ENCODE measurements at places on chromosomes 16 and 17.

DNA sequence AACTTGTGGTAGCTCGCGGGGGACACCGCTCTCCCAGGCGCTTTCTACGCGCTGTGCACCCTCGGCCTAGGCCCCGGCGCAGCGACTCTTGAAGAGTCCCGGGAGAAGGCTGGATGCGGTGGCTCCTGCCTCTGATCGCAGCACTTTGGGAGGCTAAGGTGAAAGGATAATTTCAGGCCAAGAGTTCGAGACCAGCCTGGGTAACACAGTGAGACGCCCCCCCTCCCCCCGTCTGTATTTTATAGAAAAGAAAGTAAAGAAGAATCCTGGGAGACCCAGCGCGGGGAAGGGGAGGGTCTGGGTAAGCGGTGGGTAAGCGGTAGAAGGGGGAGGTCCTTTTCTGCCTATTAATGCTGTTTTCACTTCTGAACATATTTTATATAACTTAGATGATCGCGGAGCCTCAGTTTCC lies 486 bp upstream of the PLLP start:
- DNase-seq = no peak

DNA sequence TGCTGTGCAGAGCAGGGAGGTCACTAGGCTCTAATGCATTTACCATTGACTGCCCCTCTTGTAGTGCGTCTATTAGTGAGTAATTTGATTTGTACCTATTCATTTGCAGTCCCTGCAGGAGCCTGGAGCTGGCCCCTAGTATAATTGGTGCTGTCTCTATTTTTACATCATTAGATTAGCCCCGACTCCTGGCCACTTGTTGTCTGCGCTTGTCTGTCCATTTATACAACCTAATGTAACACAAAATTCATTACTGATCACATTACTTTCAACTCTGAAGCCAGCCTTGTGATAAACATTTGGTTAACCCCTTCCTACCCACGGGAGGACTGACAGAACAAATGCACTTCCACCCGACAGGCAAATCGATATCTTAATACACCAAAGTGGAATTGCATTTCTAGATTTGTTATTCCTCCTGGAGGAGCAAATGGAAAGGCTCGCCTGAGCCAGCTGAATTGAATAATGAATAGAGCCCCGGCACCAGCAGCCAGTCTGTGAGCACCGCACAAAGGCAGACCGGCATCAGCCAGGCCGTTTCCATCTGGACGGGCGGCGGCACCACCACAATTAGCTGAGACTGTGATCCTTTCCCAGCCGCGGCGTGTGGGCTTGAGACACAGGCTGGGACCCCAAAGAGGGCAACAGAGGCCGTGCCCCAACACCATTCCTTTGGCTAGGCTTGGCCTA lies 18.7 kb upstream of the TBX2 start:
- no peak for DNase-seq

DNA sequence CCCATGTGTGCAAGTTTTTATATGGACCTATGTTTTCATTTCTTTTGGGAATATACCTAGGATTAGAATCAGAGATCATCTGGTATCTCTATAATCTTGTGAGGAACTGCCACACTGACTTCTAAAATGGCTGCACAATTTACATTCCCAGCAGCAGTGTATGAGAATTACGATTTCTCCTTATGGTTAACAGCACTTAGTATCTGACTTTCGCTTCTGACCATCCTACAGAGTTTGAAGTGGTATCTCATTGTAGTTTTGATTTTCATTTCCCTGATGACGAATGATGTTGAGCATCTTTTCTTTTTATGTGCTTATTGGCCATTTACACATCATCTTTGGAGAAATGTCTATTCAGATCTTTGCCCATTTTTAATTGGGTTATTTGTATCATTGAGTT lies 10.0 kb downstream of the C16orf96 start:
- peak; percentile 21 for DNase-seq

GRCh38 chr16:69115837-69116236 lies 10.4 kb downstream of the HAS3 start:
- no peak for DNase-seq

GRCh38 chr16:19102187-19102872 lies 11.4 kb upstream of the ITPRIPL2 start:
- DNase-seq = no peak

- DNase-seq = no peak
Observed at GRCh38 chr16:66007717-66008116, 358.8 kb upstream of the CDH5 start.

GRCh38 chr16:51155199-51155607 lies 4.1 kb upstream of the SALL1 start:
- no peak for DNase-seq

- no peak for DNase-seq
Observed at GRCh38 chr16:27844826-27845225, 218.7 kb downstream of the GSG1L start.

- DNase-seq = no peak
Observed at GRCh38 chr16:79263425-79263824, 337.1 kb downstream of the MAF start.

DNA sequence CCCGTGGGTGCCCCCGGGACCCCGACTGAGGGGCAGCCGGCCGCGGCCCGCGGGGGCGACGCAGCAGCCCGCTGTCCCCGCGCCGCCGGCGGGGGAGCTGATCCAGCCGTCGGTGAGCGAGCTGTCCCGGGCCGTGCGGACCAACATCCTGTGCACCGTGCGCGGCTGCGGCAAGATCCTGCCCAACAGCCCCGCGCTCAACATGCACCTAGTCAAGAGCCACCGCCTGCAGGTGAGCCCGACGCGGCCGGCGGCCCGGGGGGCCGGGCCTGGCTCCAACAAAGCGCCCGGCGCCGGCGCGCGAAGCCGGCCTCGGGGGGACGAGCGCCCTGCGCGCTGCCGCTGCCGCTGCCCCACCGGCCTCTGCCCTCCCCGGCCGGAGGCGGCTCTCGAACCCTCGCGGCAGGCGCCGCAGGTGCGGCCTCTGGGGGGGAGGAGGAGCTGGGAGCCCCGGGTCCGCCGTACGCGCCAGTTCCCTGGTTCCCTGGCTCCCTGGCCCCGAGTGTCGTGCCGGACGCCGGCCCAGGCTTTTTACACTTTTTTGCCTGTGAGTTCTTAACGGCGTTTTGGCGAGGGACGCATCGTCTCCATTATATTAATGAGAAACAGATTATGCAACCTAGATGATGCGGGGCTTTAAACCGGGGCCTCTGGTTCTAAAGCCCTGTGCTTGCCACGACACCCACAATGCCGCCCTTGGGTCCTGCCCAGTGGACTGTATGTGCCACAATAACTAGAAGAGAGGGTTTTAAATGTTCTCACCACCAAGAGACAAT lies 521 bp downstream of the ATMIN start:
- DNase-seq = no peak

DNA sequence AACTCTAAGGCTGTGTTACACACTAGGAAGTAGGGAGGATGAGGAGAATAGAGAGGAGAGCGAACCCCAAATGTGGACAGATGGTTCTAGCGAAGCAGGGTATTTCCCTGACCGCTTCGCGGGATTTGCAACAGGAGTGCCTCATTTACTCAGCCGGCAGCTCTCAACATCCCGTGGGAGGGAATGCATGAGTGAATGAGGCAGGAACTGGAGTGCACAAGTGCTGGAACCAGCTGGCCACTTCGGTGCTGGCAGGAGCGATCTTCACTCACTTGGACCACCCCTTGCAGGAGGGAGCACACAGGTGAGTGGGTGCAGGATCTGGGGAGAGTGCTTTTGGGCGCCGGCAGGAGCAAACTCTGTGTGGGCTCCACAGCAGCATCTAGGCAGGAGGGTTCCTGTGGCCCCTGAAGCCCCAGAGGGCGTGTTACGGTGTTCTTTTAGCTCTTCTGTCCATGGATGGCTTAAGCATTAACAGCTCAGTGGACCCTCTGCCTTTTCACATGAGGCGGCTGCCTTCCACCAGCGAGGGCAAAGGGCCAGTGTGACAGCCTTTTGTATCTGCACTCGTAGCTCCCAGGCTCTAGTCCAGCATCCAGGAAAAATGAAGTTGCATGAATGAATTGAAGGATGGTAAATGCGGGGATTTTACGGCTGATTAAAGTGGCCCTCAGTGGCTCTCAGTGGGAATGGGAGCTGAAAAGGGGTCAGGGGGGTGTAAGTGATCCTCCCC lies 17.4 kb upstream of the ZNHIT3 start:
- DNase-seq = no peak

DNA sequence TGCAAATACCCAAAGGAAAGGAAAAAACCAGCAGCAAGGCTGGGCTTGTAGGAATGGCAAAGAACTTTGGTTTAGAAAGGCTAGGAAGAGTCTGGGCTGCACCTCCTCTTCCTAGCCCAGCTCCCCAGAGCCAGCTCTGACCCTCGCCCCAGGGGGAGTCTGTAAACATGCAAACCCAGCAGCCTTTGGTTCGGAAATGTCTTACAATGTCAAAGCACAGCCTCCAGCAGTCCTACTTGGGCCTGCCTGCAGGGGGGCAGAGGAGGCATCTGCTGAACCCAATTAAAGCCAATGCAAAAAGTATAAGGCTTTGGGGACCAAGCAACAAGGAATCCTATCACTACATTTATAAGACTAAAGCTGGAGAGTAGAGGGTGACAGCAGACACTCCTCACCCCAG lies 5.0 kb upstream of the FTSJ3 start:
- no peak for DNase-seq

GRCh38 chr16:66473654-66474519 lies 46.8 kb downstream of the BEAN1 start:
- no peak for DNase-seq

GRCh38 chr16:64590513-64590912 lies 531.4 kb downstream of the CDH11 start:
- DNase-seq = no peak

DNA sequence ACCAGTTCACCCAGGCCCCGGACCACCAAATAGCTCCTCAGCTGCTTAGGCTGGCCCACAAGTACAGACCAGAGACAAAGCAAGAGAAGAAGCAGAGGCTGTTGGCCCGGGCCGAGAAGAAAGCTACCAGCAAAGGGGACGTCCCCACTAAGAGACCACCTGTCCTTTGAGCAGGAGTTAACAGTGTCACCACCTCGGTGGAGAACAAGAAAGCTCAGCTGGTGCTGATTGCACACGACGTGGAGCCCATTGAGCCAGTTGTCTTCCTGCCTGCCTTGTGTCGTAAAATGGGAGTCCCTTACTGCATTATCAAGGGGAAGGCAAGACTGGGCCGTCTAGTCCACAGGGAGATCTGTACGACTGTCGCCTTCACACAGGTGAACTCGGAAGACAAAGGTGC lies 15.4 kb downstream of the FOXF1 start:
- no peak for DNase-seq

Data from GM12878 (cell line).